ENCODE measurements at places on chromosomes 6 and 20.
A peak's percentile ranks its signal among the peaks of the same experiment; 100 is the strongest.

DNA sequence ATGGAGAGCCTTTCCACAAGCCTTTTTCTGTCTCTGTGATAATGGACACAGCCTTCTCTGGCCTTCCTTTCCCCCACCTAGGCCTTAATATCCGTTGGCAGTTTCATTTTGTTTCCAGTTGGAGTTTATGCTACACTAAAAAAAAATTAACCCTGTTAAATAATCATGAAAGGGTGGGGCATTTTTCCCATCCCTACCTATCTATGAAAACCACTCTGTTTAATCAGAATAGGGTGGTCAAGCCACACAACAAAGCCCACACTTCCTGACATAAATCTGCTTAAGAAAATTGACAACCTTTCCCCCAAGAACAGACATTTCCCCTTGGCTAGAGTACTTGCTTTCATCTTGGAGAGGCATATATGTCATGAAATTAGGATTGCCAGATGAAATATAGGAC, 14.2 kb downstream of the TXLNB start:
- DNase-seq, result no peak

DNA sequence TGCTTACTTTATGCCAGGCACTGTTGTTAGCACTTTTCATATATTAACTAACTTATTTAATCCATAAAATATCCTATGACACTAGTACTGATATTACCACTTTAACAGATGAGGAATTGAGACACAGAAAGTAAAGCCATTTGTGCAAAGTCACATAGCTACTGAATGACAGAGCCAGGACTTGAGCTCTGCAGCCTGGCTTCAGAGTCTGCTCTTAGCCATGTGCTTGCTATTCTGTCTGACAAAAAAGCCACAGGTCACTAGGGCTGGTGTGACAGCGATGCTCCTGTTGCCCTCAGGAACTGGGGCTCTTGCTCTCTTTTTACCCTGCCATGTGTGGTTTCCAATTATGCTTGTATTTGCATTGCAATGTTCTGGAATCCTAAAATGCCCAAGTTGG, 44.7 kb upstream of the RNF8 start:
- no peak for DNase-seq

DNA sequence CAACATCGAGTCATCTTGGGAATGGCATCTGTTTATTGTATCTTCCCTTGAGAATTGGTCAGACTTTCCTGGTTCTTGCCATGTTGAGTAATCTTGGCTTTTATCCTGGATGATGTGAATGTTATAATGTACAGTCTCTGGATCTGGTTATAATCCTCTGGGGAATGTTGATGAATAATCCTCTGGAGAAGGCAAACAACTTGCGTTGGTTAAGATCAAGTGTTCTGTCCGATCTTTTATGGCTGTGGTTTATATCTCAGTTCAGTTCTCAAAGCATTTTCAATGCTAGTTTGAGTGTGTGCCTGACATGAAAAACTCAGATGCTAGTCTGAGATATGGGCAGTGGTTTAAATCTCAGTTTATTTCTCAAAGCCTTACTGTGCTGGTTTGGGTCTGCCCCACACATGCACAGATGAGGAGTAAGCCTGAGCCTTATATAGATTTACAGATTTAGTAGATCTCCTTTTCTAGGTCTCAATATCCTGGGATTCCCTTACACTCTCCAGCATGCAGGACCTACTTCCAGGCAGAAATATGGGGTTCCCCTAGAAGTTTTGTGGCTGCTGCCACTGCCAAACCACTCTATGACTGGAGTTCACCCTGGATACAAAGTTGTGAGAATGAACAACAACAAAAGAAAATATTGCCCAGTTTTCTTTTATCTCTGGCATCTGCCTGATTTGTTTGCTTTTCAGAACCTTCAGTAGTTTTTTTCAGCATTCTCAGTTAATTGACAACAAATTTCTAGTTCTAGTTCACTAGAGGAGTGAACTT, 191.8 kb upstream of the MAN1A1 start:
- no peak for DNase-seq

DNA sequence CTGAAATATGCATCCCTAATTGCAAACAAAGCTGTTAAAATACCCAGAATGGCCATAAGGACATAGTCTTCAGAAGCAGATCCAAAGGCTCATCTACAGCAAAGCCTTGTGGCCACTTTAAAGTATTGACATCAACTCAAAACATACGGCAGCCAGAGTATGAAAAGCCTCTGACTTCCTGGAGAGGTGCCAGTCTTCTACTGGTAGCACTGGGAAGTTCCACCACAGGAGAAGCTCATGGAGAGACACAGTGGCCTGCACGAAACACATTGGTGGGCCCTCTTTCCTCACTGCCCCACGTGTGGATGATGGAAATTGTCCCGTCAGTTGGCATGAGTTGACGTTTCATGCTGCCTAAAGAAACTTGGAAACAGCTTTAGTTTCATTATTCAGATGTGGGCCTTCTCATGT, 202.6 kb upstream of the HEY2 start:
- no peak for DNase-seq

DNA sequence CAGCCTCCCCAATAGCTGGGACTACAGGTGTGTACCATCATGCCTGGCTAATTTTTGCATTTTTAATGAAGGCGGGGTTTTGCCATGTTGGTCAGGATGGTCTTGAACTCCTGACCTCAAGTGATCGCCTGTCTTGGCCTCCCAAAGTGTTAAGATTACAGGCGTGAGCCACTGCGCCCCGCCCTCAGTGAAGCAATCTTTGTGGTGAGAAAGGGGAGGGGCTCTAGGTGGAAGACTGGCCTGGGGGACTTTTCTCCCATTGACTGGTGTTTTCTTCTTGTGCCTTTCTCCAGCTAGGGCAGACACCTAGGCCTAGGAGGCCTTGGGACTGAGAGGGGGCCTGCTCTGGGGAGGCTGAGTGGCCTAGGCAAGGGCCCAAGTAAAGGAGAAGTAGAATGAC, 84.1 kb downstream of the DNAAF9 start:
- DNase-seq, result no peak

DNA sequence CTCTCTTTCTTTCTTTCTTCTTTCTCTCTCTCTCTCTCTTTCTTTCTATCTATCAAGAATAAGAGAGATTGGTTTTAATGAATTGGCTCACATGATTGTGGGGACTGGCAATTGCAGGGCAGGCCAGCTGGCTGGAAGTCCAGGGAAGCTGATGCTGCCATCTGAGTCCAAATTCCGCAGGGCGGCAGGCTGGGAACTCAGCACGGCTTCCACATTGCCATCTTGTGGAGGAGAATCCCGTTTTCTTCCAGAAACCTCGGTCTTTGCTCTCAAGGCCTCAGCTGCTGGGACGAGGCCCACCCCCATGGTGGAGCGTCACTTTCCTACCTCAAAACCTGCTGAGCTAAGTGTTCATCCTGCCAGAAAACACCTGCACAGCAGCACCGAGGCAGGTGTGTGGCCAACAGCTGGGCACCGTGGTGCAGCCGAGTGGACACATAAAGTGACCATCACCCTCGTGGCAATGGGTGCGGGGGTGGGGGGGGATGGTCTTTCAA, 58.8 kb upstream of the SLCO4A1 start:
- DNase-seq, result no peak

- DNase-seq, result no peak
Observed at GRCh38 chr20:24753130-24753529, 195.9 kb upstream of the CST7 start.

- no peak for DNase-seq
Observed at GRCh38 chr6:132750455-132751248, 7.1 kb downstream of the VNN2 start.

DNA sequence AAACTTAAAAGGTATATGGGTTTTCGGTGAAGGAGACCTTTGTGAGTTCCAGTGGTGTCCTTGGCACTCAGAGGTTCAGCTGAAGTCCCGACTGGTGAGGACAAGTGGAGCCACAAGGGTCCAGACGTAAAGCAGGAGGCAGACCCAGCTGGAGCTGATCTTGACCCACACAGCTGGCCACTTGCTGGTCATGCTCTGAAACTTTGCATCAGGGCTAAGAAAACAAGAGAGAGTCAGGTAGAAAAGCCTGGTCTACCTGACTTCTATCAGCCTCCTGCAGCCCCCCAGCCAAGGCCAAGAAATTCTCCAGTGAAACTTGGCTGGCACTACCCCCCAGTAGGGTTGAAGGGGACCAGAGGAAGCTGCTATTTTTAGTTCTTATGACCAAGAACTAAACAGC, 21.6 kb downstream of the SERINC3 start:
- DNase-seq, result no peak

- DNase-seq, result no peak
Observed at GRCh38 chr6:19086480-19086879, 699.3 kb downstream of the RNF144B start.

DNA sequence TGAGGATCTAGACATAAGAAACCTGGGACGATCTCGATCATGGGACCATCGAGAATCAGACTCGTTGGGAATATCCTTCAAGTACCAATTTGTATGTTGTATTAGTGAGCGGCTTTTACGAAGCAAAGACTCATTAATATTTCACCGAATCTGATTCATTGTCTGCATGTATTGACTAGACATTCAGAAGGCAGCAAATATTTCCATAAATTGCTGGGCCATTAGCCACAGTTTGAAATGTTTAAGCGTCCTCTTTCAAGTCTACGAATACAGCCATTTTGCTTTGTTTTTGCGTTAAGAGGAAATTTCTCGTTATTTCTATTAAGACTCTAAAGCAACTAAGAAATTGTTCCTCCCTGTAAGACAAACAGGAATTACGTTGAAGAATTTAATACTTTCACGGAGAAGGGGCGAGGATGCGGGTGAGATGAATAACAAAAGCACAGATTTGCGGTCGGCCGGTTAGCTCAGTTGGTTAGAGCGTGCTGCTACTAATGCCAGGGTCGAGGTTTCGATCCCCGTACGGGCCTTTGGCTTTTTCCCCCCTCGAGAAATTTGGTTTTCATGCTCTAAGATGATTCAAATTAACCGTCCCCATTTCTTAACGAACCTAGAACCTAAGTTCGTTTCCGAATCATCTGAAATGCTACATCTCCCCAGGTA, 18.5 kb downstream of the POM121L2 start:
- DNase-seq, result no peak

- DNase-seq, result peak; percentile 78
Observed at GRCh38 chr20:5719861-5720403, 30.3 kb upstream of the SHLD1 start.

- no peak for DNase-seq
Observed at GRCh38 chr6:165668951-165669350, 5.9 kb upstream of the PDE10A start.

GRCh38 chr6:24004062-24004461, 122.0 kb upstream of the NRSN1 start:
- no peak for DNase-seq

DNA sequence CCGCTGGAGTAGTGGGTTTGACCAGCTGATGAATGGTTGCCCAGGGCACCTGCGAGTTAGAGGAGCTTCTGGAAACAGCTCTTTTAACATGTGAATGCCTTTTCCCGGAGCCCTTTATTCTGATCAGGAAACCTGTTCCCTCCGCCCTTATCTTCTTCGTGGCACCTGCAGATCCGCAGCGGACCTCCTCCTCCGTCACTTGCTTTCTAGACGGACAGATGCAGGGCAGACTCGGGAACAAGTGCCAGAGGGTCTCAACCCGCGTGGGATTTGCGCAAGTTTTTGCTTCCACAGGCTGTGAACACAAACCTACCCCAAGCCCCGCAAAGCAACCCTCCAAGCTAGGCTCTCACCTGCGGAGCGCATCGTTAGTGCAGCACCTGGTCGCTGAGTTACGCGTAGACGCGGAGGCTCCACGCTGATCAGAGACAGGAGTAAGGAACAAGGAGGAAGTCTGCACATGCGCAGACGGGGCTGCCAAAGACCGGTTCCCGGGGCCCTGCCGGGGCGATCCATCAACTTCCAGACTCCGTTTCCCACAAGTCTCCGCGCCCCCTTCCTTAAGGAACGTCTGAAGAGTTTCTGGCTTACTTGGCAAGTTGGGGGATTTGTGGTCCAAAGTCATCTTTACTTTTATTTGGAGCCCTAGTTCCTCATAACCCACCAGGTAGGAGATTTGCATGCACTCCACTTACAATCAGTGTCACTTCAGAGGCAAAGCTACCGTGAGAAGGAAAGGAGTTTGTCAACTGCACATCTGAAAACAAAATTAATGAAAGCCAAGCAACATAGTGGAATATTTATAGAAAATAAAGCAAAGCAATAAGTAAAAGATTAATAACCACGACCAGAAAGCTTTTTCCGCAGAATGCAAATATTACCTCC, 52.7 kb upstream of the ELMO2 start:
- no peak for DNase-seq

GRCh38 chr6:7432391-7433120, 42.9 kb downstream of the RIOK1 start:
- DNase-seq, result no peak

DNA sequence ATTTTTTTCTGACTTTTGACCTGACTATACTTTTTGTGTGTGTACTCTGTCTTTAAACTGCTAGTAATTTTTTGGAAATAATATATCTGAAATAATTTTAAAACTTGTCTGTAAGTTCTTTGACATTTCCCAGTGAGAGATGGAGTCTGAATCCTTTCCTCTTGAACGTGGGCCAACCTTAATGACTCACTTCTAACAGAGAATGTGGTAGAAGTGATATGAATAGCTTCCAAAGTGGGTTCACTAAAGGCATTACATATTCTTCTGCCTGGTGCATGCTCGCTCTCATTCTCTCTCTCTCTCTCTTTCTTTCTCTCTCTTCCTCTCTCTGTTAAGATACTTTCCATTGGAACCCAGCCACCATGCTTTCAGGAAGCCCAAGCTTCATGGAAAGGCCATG, 108.7 kb upstream of the FERMT1 start:
- DNase-seq, result no peak

- DNase-seq, result no peak
Observed at GRCh38 chr20:57683287-57683686, 26.5 kb downstream of the PMEPA1 start.

GRCh38 chr6:36563237-36563927, 16.1 kb upstream of the STK38 start:
- no peak for DNase-seq

DNA sequence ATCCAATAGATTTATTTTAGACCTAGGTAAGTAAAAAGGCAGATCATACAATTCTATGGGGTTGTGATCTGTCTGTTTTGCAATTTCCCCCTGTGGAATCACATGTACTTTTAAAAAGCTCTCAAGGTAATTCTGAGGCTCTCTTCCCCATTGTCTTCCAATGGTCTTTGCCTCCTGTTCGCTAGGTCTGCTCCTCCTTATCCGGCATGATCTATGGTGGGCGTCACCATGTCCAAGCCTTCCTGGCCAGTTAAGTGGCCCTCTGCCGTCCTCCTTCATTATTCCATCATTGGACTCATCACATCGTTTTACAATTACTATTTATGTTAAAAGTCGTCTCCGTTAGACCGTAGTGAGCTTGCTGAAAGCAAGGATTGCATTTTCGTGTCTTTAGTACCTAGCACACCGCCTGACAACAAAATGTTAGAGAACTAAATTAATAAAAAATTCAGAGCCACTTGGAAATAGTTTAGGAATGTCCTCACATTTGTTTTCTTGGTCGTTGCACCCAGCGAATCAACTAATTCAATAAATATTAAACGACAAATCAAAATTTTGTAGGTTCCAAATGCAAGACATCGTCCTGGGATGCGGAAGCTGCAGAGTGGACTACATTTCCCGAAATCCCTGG, 2.2 kb upstream of the STXBP5 start:
- peak; percentile 9 for DNase-seq

Data from NCI-H510A (cell line).